NCI-H1092 (cell line): ENCODE measurements at places on chromosomes 12 and 14.

DNA sequence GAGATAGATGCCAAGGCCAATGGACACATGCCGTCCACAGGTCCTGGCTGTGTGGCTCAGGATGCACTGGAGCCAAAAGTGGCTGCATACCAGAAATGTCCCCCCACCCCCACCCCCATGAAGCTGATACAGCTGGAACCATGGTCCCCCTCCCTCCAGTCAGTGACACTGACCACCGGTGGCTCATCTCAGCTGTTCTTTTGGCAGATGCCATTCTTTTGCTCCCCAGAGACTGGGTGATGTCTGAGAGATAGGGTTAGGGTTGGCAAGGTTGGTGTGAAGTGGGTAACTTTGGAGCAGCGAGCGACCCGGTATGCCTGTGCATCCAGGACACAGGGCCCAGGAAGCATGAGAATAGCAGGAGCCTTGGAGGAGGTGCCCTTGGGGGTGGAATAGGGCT is 285.6 kb downstream of the CACNA1C start:
- DNase-seq: no peak

GRCh38 chr14:92459030-92459949 is 54.3 kb upstream of the RIN3 start:
- DNase-seq: no peak

GRCh38 chr14:23052671-23053070 is 4.6 kb downstream of the CDH24 start:
- DNase-seq: no peak

DNA sequence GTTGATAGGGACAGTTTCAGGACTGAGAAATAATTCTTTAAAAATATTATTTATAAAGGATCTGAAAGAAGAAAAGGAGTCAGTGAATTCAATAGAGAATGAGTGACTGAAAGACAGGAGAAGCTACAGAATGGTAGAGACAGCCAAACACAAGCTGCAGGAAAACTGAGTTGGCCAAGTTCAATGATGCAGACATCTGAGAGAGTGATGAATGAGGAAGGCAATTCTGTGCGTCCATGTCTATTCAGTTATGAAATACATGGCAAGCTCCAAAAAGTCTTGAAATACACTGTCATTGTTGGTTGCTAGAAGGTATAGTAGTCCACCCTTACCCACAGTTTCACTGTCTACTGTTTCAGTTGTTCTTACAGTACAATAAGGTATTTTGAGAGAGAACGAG is 6.8 kb downstream of the LRRC74A start:
- DNase-seq: no peak

DNA sequence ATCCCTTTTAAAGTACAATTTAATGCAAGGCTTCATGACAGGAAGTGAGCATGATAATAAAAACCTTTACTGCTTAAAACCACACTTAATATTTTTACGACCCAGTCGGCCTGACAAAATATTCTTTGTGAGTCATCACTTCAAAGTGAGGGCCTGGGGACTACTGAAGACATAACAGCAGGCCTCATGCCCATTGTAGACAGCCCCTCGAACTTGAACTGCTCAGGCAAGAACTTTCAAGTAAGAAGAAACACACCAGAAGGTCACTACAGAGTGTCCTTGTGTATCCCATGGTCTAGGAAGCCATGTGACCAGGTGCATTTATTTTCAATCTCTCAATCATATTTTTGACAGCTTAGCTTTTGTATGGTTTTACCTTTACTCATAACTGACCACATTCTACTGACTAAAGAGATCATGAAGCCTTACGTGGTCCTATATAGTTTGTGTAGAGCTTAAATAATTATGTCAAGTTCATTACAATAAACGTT is 61.4 kb upstream of the MANSC4 start:
- no peak for DNase-seq

DNA sequence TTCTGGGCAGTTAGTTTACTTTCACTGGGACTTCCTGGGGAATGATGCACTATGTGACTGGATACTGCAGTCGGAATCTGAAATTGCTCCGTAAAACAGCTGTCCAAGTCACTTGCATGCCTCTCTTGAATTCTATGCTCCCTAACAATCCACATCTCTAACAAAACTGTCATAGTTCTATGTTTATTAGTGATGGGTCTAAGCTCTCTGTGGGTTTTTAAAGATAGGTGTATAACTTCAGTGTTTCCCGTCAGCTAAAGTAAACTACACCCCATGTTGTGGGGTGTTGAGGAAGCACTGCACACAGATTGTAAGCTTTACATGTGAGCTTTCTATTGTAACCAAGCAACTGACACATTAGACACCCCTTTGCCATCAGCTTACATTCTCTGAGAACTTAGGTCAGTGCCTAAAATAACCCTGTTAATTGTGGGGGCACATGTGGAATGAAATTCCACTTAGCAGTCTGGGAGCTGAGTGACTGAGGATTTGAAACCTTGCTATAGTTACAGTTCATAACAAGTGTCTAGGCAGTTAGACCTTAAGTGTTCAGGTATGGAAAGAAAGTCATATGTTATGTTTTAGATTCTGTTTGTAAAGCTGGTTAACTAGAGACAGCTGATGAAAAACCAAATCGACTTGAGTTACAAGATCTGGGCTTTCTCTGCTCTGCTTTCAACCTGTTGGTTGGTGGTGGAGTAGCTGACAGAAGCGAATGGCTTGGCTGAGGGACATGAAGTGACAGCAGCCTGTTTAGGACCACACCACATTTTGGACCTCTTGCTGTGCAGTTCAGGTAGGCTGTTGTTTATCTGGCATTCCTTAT is 165.7 kb downstream of the AKAP6 start:
- DNase-seq: no peak

DNA sequence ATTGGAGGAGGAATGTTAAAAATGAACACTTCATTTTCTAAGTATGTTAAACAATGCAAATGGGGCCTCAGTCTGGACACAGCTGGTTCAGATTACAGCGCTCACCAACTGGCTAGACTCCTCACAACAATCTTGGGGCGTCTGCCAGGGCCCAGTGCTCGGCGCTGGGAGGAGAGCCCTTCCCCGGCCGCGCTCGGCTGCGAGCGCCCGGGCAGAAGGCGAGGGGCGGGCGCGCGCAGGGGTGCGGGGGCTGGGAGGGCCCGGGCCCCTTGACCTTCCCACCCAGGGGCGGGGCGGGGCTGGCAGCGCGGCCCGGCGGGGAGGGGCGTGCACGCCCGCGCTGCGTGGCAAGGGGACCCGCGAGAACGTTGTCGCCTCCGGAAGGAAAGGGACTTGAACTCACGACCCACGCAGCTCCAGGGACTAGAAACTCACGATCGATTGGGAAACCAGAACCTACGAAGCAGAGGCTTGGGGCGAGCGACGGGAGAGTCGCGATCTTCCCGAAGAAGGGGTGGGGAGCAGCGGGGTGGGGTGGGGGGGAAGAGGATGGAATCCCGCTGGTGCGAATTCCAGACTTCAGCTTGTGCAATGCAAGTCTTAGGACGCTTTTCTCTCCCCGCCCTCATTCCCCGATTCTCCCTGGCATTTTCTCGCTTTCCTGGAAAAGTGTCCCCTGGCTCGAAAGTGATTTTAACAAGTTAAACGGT is at the start of gene FBLN5:
TSS of gene FBLN5 (minus strand) at position 220 of the 710 bp plus-strand sequence. CDS start 465 bp downstream, outside the sequence.
- no peak for DNase-seq

DNA sequence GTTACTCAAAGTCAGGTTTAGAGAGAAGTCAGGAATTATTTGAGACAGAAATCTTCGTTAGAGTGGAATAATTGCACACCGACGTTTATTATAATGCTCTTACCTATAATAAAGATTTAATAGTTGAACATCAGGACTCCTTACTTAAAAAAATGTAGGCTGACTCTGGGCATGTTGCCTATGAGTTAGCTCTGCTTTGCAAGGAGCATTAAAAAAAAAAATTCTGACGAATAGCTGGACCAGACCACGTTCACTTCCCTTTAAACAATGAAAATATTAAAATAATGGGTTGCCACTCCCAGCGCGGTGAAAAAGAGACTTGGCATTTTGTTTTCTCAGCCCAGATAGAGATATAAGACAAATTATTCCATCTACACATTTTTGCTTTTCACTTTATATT is 574 bp upstream of the FANCM start:
- DNase-seq: no peak

GRCh38 chr14:89910691-89911009 is 43.9 kb downstream of the EFCAB11 start:
- DNase-seq: no peak
